Activated CD8-positive, alpha-beta memory T cell treated with anti-CD3 and anti-CD28 coated beads, Interleukin-2, amount 50 U/mL, for 4 hours (primary cell): ENCODE measurements at places on chromosomes 2 and 18.
A peak's percentile ranks its signal among the peaks of the same experiment; 100 is the strongest.

DNA sequence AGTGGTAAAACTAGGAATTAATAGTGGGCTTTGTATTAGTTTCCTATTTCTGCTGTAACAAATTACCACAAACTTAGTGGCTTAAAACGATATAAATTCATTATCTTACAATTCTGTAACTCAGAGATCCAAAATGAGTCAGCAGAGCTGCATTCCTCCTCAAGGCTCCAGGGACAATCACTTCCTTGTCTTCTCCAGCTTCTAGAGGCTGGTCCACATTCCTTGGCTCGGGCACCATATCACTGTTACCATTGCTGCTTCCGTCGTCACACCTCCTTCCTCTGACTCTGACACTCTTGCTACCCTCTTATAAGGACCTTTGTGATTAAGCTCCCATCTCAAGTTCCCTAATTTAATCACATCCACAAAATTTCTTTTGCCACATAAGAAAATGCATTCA is 567.8 kb upstream of the KLHL29 start:
- no peak for DNase-seq

GRCh38 chr2:113157897-113158753 is 15.6 kb upstream of the PSD4 start:
- no peak for DNase-seq

DNA sequence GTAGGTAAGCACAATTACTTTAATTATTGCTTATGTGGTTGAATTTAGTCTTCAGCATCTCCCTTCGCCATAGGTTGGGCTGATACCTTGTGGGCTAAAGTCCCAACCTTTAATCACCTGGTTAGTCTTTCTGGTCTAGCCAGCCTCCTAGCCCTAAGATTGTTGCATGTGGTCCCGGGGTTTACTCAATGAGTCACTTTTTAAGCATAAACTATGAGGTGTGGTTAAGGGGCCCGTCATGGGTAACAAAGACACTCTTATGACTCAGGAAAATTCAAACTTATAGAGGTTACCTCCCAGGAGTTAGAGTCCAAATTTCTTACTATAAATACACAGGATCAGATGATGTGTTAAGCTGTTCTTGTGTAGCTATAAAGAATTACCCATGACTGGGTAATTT is 841.6 kb downstream of the TRIB2 start:
- no peak for DNase-seq

GRCh38 chr18:13176847-13177246 is 41.7 kb upstream of the LDLRAD4 start:
- DNase-seq: no peak

DNA sequence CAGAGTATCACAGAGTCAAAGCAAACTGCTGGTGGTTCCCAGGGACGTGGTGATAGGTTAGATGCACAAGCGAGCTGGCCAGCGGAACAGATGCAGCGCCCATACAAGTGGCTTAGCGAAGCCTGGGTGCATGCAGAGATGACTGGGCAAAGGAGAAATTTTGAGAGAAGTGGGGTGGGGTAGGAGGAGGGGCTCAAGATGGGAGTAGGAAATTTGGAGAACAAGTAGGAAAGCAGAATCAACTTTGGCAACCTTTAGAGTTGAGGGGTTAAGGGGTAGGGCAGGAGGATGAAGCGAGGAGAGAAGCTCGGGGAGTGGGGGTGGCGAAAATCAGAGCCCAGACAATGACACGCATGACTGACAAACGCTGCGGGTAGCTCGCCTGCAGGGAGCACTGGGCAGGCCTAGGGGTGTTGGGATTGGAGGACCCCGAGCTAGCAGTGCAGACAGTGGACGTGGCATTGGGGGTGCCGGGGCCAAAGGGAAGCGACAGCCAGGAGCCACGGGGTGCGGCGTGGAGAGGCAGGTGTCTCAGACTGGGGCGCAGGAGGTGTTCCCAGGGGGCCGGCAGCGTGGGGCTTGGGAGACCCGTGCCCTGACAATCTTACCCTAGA is 431 bp downstream of the FAM98A start:
- DNase-seq: peak; percentile 26

DNA sequence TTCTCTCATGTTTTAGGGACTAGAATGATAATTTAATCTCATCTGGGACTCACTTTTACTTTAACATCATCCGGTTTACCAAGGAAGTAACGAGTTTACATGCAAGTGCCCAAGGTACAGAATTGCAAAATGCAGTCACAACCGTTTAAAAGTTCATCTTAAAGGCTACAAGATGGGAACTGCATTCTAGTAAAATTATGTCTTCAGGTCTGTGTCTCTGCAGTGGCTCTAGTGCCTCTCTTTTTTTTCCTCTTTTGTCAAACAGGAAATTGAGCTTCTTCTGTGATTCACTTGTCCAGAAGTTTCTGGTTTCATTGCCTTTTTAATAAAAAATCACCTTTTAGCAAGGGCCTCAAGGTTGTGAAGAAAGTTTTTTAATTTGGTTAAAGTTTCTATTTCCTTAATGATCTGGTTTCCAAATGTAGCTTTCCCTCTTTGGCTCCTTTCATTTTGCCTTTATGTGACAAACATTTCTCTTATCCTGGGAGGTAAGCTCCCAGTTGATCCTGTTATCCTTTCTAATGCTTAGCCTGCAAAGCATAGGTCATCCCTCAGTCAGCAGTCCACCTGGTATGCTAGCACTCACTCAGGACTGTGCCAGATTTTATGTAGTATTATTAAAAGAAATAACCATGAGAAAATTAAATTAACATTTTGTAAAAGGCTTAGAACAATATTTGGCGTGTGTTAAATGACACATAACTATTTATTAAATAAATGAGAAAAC is 2.4 kb downstream of the GLS start:
- no peak for DNase-seq

GRCh38 chr2:146847846-146848245 is 997.0 kb upstream of the ACVR2A start:
- DNase-seq: no peak

DNA sequence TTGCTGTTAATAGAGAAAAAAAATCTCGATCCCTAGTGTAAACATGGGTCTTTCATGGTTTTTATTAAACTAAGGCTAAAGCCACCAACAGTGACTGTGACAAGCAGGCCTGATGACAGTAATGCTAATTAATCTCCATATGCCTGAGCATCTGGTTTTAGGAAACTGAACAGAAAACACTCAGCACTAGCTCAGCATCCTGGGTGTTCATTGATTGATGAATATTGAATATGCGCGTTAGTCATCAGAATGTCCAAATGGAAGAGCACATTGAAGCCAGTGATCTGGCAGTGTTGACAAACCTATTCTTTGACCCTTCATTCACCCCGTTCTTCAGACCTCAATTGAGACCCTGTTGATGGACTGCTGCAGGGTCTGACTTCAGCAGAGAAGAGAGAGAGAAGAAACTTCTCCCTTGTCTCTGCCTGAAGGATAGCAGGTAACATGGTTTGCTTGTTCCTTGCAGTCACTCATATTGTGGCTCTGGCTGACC is 283.8 kb downstream of the RDH14 start:
- no peak for DNase-seq

GRCh38 chr2:8264981-8265380 is 416.9 kb upstream of the ID2 start:
- DNase-seq: no peak

- no peak for DNase-seq
Measured at GRCh38 chr2:189217051-189217450, 37.5 kb upstream of the COL5A2 start.
